Osteocyte (in vitro differentiated cells): ENCODE measurements at places on chromosomes 1 and 21.

GRCh38 chr1:6322161-6322560 is 61.3 kb upstream of the GPR153 start:
- no peak overlapping the region for H3K27ac ChIP-seq
- DNase-seq = no peak
- H3K4me1 ChIP-seq = peaks cover 8% of the 10 kb centered on the region
- H3K36me3 ChIP-seq = no peaks in the 10 kb centered on the region

DNA sequence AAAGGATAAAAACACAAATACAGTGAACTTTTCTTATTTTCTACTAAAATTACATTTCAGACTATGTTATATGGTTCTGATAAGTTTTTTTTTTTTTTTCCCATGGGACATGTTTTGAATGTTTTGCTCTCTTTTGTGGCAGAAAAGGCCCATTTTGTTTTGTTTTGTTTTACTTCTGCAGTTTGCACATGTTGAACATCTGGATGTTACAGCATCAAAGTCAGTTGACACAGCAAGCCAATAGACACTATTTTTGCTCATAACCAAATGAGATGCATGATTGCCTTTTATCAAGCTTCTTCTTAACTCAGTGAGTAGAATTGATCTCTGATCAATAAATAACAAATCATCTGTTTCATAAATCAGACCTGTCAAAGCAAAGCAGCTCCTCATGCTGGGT is 904.2 kb downstream of the ADGRL2 start:
- no peaks in the 10 kb centered on the region for H3K36me3 ChIP-seq
- no peak overlapping the region for H3K27ac ChIP-seq
- peaks cover 47% of the 10 kb centered on the region for H3K4me1 ChIP-seq
- no peak overlapping the region for H3K4me3 ChIP-seq
- no peaks in the 10 kb centered on the region for H3K27me3 ChIP-seq
- no peak for DNase-seq

GRCh38 chr1:22418933-22419382 is 32.7 kb upstream of the ZBTB40 start:
- H3K36me3 ChIP-seq = no peaks in the 10 kb centered on the region
- no peak overlapping the region for H3K4me3 ChIP-seq
- peak; percentile 30 for DNase-seq
- H3K4me1 ChIP-seq = peaks cover 19% of the 10 kb centered on the region

- DNase-seq = no peak
- H3K36me3 ChIP-seq = no peaks in the 10 kb centered on the region
- H3K27me3 ChIP-seq = no peaks in the 10 kb centered on the region
- no peaks in the 10 kb centered on the region for H3K4me1 ChIP-seq
- no peak overlapping the region for H3K4me3 ChIP-seq
Measured at GRCh38 chr1:180215856-180216625, 14.0 kb upstream of the LHX4 start.

GRCh38 chr1:185412385-185413087 is 95.5 kb upstream of the IVNS1ABP start:
- H3K27ac ChIP-seq = no peak overlapping the region
- no peaks in the 10 kb centered on the region for H3K27me3 ChIP-seq
- H3K4me1 ChIP-seq = peaks cover 20% of the 10 kb centered on the region
- H3K4me3 ChIP-seq = no peak overlapping the region
- H3K36me3 ChIP-seq = no peaks in the 10 kb centered on the region
- DNase-seq = no peak

DNA sequence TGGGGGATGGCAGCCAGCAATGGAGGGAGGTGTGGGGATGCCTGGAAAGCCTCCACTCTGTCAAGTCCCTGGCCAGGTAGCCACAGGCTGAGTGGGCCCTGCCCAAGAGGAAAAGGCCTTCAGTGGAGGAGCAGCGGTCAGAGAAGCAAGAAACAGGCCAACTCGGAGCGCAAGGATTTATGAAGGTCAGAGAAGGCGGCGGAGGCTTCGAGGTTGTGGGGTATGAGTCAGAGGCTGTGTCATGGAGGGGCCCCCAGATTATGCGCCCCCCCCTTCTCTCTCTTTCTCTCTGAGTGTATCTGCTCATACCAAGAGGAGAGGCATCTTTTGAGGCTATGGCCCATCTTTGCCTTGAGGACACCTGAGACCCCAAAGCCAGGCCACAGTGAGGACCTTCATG is 99.5 kb downstream of the CASZ1 start:
- no peak overlapping the region for H3K27ac ChIP-seq
- peaks cover 18% of the 10 kb centered on the region for H3K27me3 ChIP-seq
- H3K36me3 ChIP-seq = no peaks in the 10 kb centered on the region
- peaks cover 14% of the 10 kb centered on the region for H3K4me1 ChIP-seq
